ENCODE measurements at places on chromosomes 5 and 9.

DNA sequence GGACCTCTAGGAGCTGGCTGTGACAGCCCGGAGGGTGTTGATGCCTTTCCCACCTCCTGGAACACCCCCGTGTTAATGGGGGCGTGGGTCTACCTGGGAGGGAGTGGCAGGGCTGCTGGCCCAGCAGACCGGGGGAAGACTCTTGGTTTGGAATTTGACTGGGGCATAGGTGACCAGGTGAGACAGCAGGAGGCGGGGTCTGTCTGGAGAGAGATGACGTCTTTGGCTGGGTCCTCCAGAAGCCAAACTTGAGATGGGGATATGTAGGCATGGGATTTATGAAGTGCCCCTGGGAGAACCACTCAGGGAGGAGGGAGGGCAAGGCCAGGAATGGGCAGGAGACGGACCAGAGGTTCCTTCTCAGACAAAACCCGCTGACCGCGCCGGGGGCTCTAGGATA lies 42.6 kb downstream of the NEK6 start:
- DNase-seq: no peak

DNA sequence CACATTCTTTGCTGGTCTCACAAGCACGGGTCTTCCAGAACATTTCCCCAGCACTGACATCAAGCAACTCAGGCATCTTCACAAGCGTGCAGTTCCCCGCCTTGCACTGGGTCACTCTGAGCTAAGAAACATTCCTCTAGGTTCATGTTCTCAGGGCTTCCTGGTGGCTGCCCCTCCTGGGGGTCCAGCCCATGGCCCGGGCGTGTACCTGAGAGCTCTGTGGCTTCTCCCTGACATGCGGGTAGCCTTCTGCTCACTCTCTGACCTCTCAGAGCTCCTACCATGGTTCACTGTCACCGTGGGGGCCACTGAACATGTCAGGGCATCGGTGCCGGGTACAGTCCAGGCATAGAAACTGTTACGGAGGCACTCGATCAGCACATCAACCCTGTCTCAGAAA lies 87.5 kb downstream of the OLFM1 start:
- no peak for DNase-seq

DNA sequence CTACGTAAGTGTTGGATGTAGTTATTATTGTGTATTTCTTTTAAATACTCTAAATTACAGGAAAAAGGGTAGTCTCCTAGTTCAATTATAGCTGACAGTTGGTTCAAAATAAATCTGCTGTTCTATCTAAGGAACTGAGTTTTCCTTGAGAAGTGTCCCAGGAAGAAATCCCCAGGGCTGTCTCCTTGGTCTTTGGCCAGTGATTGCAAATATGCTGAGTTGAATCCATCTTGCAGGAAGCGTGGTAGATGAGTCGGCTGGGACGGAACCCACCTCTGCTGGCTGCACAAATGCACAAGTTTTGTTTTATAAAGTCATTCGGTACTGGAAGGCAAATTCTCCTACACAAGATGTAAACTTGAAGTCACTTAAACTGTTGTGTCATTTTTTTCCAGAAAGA lies 30.2 kb upstream of the HOMER1 start:
- peak; percentile 45 for DNase-seq

- DNase-seq: no peak
These were observed 15.0 kb downstream of the CNTFR start for GRCh38 chr9:34574571-34574970.

- DNase-seq: no peak
These were observed 7.8 kb downstream of the SLC9A3 start for GRCh38 chr5:516338-516925.

- DNase-seq: no peak
These were observed 598.4 kb downstream of the CHSY3 start for GRCh38 chr5:130502702-130503101.

DNA sequence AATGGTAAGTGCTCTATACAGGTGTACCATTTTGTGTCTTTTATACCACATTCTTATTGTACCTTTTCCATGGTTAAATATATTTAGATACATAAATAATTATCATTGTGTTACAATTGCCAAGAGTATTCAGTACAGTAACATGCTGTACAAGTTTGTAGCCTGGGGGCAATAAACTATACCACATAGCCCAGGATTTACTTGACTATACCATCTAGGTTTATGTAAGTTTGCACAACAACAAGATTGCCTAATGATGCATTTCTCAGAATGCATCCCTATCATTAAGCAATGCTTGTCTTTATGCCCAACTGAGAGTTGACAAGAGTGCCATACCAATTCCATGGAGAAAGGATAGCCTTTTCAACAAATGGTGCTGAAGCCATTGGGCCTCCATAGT lies 136.7 kb upstream of the PJA2 start:
- no peak for DNase-seq

DNA sequence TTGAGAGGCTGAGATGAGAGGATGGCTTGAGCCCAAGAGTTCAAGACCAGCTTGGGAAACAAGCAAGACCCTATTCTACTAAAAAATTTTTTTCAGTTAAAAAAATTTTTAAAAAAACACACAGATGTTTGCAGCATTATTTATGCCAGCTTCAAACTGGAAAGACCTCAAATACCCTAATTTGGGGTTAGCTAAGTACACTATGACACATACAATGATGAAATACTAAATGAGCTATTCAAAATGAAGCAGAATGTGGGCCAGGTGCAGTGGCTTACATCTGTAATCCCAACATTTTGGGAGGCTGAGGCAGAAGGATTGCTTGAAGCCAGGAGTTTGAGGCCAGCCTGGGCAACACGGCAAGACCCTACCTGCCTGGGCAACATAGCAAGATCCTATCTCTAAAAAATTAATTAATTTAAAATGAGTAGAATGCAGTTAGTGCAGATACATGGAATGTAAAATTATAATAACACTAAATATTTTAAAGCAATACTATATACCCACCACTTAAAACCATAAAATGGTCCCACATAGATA lies 44.9 kb downstream of the LHFPL2 start:
- DNase-seq: peak; percentile 67

GRCh38 chr5:158752656-158752973 lies 347.1 kb downstream of the EBF1 start:
- no peak for DNase-seq

- no peak for DNase-seq
These were observed 161.2 kb upstream of the PTPRD start for GRCh38 chr9:10774051-10774450.

GRCh38 chr9:91948597-91949391 lies 1.2 kb downstream of the ROR2 start:
- peak; percentile 49 for DNase-seq

DNA sequence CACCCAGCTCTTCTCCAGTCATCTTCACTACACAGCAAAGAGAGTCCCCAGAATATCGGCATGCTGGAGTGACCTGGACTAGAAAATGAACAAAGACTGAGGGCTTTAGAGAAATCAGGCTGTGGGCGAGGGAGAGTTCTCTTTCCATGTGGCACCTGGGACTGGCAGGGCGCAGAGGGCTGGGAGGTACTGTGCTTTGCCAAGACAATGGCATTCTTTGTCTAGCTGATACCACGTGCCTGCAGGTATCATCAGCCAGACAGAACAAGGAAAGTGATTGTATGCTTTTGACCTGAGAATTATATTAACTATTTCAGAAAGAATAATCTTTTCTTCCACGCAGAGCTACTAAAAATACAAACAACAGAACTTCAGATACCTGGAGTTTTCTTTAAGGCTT lies 30.5 kb downstream of the DDX31 start:
- no peak for DNase-seq

DNA sequence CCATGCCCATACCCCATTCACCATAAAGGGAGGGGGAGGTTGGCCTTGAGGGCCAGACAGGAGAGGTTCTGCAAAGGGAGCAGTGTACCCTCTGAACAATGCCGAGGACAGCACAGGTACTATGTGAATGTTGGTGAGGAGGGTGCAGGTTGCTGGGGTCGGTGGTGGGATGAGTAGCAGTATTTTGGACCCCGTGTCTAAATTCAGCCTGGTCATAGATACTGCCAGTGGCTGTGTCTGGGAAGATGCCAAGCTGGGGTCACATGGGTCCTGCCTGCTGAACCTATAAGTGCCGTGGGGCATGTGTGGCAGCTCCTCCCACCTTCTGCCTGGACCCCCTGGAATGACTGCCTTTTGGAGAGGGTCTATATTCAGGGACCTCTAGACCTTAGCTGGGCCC lies 11.4 kb upstream of the SPINK4 start:
- no peak for DNase-seq

- peak; percentile 88 for DNase-seq
These were observed 1.5 kb upstream of the SIT1 start for GRCh38 chr9:35651956-35652828.

- DNase-seq: peak; percentile 68
These were observed 75.5 kb downstream of the MAPKAP1 start for GRCh38 chr9:125631391-125632085.

GRCh38 chr9:72812559-72813111 lies 140.2 kb downstream of the ALDH1A1 start:
- no peak for DNase-seq

DNA sequence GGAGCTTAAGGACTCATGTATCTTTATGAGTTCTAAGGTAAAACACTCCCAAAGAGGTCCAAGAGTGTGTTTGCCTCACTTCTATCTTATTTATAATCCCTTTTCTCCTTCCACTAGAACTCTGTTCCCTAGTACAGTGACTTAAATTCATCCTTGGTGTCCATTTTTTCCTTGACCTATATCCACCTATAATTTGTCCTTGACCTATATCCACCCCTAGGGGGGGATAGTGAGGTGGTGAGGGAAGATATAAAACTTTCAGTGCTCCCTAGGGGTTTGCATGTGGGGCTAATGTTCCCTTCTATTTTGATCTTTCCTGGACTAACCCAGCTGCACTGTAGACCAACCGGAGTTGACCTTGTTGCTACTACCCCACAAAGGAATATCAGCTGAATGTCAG lies 83.5 kb upstream of the GNAQ start:
- DNase-seq: peak; percentile 9

GRCh38 chr9:14170392-14170931 lies 143.5 kb downstream of the NFIB start:
- DNase-seq: no peak

DNA sequence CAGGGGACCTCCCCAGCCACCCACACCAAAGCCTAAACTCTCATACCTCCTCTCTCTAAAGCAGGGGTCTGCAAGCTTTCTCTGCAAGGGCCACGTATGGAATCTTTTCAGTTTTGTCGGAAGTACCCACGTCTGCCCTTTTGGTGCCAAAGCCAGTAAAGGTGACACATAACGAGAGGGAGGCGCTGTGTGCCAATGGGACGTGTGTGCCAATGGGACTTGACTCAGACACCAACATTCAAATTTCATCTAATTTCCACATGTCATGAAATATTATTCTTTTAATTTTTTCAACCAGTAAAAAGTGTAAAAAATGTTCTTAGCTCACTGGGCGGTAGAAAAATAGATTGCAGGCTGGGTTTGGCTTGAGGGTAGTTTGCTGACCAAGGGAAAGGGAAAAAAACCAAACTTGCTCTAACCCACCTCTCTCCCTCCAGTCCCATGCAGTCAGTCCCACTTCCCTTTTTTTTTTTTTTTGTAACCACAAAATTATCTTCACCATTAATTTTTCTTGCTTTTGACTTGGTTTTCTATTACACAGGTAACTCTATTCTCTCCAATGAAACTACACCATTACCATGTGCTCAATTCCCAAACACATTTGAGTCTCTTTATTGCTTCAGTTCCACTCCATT lies 25.5 kb downstream of the OR2V1 start:
- no peak for DNase-seq

GRCh38 chr5:62922191-62922590 lies 343.6 kb downstream of the LRRC70 start:
- DNase-seq: no peak

GRCh38 chr5:148465381-148466235 lies 81.8 kb downstream of the FBXO38 start:
- no peak for DNase-seq

DNA sequence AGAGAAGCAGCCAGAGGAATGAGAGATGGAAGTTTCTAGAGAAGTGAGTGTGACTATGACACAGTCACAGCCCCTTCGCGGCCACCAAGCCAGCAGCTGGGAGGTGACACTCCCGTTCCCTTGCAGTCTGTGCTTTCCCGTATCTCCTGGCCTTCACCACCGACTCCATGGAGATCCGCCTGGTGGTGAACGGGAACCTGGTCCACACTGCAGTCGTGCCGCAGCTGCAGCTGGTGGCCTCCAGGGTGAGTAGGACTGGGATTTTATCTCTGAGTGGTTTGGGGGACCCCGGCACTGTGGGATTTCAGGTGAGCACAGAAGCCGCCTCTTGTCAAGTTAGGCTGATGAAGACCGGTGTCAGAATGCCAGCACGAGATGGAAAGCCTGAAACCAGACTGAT lies 12.1 kb upstream of the SLC2A8 start:
- DNase-seq: no peak

GRCh38 chr5:77339337-77339890 lies 128.9 kb downstream of the PDE8B start:
- DNase-seq: no peak

DNA sequence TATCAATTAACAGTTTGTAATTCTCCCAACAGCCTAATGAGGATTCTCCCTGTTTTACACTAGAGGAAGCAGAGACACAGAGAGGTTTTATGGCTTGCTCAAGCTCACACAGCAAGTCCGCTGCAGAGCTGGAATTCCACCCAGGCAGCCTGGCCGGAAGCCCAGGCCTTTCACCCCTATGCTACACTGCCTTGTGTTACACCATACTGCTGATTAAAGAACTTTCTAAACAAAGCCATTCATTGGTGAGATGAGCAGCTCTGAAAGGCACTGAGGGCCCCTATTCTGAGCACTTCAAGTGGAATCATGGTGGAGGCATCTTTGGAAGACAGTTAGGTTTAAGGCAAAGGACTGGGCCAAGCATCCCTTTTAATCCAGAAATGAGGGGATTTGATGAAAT lies 14.7 kb upstream of the LARP1 start:
- peak; percentile 73 for DNase-seq

DNA sequence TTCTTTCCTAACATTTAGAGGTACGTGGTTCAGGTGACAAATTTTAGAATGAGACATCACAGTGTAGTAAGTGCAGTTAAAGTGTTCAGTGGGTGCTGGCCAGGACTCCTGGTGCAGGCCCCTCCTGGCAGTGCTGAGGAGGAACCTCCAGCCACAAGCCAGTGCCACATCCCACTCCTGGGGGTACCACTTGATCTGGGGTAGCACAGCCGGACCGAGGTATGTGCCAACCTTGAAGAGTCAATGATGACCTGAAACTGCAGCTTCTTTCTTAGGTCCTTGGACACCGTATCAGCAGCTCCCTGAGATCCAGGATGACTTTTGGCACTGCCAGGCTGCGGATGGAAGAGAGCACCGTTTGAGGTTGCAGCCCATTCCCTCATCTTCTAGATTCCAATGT lies 310.4 kb upstream of the IRX4 start:
- no peak for DNase-seq

- peak; percentile 82 for DNase-seq
These were observed 63.1 kb downstream of the RCL1 start for GRCh38 chr9:4855841-4856240.

All from fibroblast of mammary gland (primary cell).